ENCODE measurements at places on chromosomes 2 and 18.

DNA sequence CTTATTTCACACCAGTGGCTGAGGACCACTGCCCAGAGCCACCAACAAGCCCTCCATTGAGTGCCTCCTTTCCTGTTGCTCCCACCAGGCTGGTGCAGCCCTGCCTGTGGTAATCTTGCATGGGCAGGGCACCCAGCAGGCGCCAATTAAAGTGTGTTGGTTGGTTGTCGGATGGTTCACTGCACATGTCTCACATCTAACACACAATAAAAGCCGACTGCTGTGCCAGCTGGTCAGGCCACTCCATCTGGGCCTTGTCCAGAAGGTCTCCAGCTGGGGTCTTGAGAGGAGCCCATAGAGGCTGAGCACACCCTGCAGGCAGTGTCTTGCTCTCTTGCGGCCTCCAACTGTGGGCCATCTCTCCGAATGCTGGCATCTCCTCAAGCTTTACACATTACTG lies 494.8 kb upstream of the KLHL29 start:
- DNase-seq, result no peak

DNA sequence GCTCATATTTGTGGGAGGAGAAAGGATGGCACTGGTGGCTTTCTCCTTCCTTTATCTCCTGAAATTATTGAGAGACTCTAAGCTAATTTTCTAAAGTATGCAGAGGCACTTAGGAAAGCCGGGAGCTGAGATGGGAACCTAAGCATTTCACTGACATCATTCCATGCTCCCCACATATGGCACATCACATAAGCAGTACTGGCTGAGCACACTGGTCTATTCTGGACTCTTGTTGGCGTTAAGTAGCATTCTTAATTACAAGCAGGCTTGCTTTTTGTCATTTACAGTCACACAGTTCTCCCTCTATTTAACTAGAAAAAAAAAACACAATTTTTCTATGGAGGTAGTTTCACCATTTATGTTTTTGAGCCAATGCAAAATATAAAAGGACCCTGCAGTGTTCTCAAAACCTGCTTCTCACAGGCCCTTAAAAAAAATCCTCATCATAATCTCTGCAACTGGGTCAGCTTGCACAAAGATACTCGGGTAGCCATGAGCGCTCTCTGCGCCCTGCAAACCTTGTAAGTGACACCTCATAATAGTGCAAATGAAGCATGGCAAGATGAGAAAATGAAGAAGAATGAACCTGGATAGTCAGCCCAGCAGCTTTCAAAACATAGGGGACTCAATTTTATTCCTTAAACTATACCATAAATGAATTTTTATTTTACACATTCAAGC lies 688.6 kb downstream of the NRXN1 start:
- no peak for DNase-seq

GRCh38 chr2:60873381-60873780 lies 8.0 kb upstream of the REL start:
- DNase-seq, result no peak

GRCh38 chr2:239293775-239294430 lies 106.9 kb downstream of the HDAC4 start:
- peak; percentile 17 for DNase-seq

DNA sequence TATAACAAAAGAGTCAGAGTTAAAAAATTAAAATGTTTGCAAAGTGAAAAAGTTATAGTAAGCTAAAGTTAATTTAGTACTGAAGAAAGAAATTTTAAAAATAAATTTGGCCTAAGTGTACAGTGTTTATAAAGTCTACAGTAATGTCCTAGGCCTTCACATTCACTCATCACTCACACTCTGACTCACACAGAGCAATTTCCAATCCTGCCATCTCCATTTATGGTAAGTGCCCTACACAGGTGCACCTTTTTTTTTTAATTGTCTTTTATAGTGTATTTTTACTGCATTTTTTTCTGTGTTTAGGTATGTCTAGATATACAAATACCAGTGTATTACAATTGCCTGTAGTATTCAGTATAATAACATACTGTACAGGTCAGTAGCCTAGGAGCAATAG lies 562.9 kb downstream of the PIK3C3 start:
- no peak for DNase-seq

- DNase-seq, result no peak
Measured at GRCh38 chr2:187567126-187567525, 12.9 kb upstream of the TFPI start.

- DNase-seq, result no peak
Measured at GRCh38 chr2:36367895-36368353, 12.3 kb downstream of the CRIM1 start.

DNA sequence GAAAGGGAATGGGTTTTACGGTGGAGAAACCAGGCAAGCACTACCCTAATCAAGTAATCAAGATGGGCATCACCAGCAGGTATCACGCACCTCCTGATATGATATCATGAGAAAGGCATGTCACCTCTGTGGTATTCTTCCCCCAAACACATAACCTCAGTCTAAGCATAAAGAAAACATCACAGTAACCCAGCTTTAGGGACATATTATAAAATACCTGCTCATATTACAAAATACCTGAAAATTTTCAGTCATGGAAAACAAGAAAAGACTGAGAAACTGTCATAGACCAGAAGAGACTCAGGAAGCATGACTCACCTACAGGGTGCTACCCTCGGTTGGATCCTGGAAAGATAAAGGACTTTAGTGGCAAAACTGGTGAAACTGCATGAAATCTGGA lies 30.5 kb downstream of the GCKR start:
- no peak for DNase-seq

DNA sequence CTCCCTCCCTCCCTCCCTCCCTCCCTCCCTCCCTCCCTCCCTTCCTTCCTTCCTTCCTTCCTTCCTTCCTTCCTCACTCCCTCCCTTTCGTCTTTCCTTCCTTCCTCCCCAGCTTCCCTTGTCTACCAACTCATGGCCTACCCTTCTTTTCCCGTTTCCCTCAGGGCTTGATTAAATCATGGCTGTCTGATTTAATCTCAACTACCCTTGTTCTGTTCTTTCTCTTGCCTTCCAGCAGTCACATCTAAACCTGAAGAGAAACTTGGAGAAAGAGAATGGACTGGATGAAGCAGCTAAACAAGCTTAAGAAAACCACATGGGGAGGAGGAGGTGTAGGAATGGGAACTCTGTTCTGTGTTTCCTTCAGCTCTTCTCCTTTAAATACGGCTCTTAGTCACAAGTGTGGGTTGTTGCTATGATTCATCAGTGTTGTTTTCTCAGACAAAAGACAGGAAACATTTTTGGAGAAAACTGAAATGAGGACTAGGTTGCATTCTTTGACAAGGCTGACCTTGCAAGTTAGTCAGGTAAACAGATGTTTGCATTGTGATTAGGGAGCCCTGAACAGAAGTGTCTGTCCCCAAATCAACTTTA lies 177.9 kb downstream of the LRRTM1 start:
- DNase-seq, result no peak

GRCh38 chr2:233319256-233319655 lies 11.6 kb downstream of the SAG start:
- DNase-seq, result no peak

DNA sequence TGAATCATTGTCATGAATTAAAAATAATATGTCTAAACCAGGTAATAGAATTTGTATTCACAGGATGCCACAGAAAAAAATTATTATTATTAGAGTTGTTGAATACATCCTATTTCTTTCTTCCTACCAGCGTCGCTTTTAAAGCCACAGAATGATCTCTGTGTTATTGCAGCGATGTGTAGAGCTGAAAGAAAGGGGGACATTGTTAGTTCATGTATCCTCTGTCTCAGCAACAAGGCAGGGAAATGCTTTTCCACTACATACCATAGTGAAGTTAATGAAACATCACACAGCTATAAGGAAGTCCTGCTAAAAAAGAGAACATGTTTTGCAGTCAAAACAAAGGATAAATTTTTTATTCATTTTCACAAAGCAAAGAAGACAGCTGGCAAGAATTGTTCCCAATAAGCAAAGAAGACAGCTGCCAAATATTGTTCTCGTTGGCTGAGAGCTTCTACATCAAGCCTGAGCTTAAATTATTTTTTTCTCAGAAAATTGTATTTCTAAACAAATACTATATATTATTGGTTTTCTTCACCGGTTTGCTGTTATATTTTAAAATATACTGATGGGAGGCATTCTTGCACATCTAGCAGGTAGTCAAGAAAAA lies 1234.4 kb downstream of the SUCLG1 start:
- no peak for DNase-seq

DNA sequence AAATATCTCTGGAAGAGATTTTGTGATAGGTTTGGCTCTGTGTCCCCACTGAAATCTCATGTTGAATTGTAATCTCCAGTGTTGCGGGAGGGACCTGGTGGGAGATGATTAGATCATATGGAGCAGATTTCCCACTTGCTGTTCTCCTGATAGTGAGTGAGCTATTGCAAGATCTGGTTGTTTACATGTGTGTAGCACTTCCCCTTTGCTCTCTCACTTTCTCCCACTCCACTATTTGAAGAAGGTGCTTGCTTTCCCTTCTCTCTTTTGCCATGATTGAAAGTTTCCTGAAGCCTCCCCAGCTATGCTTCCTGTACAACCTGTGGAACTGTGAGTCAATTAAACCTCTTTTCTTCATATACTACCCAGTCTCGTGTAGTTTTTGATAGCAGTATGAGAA lies 97.0 kb upstream of the FN1 start:
- no peak for DNase-seq

GRCh38 chr18:13895505-13896033 lies 19.8 kb downstream of the MC2R start:
- no peak for DNase-seq

DNA sequence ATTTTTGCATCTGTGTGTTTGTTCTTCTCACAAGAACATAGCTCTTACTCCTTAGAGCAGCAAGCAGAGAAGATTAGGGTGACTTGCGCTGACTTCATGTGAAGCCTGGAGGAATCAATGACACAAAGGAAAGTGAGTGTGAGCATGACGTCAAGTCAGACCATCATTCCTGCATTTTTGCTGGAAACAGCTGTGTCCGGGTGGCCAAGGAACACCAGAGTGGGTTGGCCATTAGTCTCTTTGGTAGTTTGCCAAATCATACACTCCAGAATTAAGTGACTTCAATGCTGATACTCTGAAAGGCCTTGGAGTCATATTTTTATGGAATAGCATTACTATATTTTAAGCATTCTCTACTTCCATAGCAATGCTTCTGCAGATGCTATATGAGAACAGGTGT lies 597.2 kb downstream of the DCDC2C start:
- DNase-seq, result no peak

- DNase-seq, result no peak
Measured at GRCh38 chr18:45958730-45959129, 8.4 kb downstream of the EPG5 start.

DNA sequence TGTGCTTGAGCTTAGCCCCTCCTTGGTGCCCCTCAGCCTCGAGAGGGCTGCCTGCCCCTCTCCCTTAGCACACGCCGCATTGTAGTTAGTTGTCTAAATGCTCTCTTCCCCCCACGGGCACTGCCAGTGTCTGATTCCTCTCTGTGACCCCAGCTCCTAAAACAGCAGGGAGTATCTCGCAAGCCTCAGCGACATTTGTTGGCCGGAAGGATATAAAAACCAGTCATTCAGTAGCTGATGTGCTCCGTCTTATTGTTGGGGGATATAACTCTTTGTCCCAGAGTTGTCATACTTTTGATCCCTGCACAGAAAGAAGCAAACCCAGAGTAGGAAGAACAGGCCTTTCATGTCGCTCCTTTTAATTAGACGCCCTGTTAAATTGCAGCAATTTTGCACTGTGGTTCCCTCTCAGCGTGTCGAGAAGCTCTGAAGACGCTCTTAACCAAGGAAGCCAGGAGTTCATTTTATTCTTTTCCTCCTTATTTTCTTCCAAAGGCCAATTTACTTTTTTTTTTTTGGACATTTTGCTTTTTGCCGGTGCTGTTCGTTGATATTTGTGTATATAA lies 201.8 kb downstream of the KLHL29 start:
- DNase-seq, result no peak

DNA sequence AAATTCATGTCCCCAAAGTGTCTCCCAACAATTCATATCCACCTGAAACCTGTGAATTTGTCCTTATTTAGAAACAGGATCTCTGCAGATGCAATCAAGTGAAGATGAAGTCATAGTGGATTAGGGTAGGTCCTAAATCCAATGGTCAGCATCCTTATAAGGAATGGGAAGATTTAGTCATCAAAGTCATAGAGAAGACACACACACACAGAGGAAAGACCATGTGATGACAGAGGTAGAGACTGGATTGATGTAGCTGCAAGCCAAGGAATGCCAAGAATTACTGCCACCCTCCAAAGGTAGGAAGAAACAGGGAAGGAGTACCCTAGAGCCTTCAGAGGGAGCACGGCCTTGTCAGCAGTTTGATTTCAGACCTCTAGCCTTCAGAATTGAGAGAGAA lies 17.7 kb downstream of the ADD2 start:
- DNase-seq, result no peak

GRCh38 chr2:240687741-240688552 lies 3.7 kb upstream of the AQP12A start:
- DNase-seq, result no peak

DNA sequence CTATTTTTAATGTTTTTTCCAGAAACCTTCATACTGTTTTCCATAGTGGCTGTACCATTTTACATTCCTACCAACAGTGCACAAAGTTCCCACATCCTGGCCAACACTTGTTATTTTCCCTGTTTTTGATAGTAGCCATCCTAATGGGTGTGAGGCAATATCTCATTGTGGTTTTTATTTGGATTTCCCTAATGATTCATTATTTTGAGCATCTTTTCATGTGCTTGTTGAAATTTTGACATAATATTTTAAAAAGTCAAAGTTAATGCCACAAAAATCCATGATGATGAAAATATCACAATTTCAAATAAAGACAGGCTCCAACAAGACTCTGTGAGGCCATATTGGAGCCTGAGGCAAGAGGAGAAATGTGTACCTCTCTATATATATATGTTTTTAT lies 50.2 kb downstream of the VWA3B start:
- no peak for DNase-seq

DNA sequence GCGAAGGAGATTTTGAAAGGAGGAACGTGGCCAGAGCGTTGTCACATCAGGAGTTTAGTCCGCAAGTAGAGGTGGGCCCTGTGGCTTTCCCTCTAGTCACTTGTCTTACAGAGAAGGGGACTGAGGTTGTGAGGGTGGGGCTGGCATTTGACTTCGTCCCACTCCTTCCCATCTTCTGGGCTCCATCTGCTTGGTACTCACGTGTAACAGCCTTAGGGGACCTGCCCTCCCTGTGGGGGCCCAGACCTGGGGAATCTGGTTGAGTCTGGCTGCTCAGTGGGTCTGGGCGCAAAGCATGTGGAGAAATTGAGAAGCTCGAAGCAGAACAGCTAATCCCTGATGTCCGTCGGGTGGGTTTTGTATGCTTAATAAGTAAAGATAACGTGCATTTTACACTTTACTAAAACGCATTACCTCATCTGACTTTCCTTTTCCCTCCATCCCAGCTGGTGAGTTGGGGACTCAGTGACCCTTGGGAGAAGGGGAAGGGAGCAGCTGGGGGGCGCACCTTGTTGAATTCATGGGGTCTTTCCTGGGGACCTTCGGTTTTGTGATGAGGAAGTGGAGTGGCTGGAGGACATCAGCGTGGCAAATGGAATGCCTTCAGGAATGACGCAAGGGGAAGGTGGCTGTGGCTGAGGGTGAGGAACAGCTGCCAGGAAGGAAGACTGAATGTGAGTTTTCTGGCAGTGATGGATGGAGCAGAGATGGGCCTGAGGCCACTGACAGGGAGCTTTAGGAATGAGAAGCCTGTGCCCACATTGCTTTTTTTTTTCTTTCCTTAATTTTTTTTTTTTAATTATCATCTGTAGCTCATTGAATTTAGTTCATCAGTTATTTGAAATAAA lies 44.8 kb downstream of the ASAP2 start:
- no peak for DNase-seq

- DNase-seq, result peak; percentile 4
Measured at GRCh38 chr2:27954771-27955383, 64.3 kb downstream of the BABAM2 start.

Data from stimulated activated CD4-positive, alpha-beta T cell treated with anti-CD3 and anti-CD28 coated beads, Interleukin-1b, Interleukin-23, amount 100 ng/mL, for 1 hour (primary cell).